Occipital lobe (tissue), 3 donors: ENCODE measurements at places on chromosomes 2 and 18. TPM values are rescaled to one million over a fixed set of nuclear protein-coding genes. Genes with fewer than 3 reads are reported as not detected.
A peak's percentile ranks its signal among the peaks of the same experiment; 100 is the strongest.

- DNase-seq: no peak
Observed at GRCh38 chr18:47172476-47172875, 3.7 kb downstream of the IER3IP1 start.

DNA sequence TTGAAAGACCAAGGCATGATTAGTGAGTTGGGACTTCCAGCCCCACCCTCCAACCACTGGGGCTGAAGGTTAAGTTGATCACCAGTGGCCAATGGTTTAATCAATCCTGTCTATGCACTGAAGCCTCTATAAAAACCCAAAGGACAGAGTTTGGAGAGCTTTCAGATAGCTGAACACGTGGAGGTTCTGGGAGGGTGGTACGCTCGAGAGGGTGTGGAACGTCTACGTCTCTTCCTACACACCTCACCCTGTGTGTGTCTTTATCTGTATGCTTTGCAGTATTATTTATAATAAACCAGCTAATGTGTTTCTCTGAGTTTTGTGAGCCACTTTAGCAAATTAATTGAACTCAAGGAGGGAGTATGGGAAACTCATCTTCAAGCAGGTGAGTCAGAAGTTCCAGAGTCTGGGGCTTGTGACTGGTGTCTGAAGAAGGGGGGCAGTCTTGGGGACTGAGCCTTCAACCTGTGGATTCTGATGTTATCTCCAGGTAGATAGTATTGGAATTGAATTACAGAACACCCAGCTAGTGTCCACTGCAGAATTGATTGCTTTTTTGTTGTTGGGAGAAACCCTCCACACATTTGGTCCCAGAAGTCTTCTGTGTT is 20.3 kb downstream of the ACTR3 start:
- DNase-seq: no peak

- no peak for DNase-seq
Observed at GRCh38 chr18:76370686-76371085, 124.4 kb downstream of the ZNF516 start.

DNA sequence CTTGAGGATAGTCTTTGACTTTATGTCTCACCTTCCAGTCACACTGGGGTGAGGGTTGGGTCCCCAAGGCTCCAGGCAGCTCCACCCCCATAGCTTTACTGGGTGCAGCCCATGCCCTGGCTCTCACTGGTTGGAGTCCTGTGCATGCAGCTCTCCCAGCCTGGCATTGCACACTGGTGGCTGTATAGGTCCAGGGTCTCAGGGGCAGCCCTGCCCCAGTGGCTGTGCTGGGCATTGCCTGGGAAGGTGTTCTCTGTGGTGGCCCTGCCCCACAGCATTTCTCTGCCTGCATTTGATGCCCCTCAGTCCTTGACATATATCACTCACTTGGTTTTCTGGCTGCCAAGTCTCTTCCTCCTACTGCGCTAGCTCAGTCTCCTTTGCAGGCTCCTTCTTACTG is 21.2 kb downstream of the MPHOSPH10 start:
- DNase-seq: no peak

GRCh38 chr2:189074506-189074905 is 100.3 kb downstream of the COL3A1 start:
- DNase-seq: no peak

- DNase-seq: no peak
Observed at GRCh38 chr2:236700703-236701102, 131.1 kb downstream of the ACKR3 start.

The HOXD13 gene
- total RNA-seq: not detected

DNA sequence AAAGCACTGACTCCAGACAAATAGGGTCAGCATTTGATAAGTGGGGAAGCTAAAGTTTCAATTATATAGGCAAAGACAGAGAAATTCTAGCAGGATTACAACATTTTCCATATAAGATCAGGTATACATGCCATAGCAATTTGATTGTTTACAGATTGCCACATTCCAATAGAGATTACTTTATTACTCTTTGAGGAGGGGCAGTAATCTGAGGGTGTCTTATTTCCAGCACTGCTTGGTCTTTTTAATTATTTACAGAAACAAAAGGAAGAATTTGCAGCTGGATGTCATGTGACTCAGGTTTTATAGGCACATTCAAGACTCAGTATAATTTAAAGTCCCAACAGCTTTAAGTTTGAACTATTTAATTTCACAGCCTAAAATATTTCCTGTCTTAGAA is 42.5 kb upstream of the GPR39 start:
- DNase-seq: no peak

- DNase-seq: peak; percentile 76
Observed at GRCh38 chr2:43059183-43059897, 167.1 kb downstream of the ZFP36L2 start.

- no peak for DNase-seq
Observed at GRCh38 chr2:173106959-173107628, 31.4 kb downstream of the MAP3K20 start.
